DMS79 treated with DMSO at 0.1 percent for 48 hours (cell line): ENCODE measurements at places on chromosomes 2 and 18.

DNA sequence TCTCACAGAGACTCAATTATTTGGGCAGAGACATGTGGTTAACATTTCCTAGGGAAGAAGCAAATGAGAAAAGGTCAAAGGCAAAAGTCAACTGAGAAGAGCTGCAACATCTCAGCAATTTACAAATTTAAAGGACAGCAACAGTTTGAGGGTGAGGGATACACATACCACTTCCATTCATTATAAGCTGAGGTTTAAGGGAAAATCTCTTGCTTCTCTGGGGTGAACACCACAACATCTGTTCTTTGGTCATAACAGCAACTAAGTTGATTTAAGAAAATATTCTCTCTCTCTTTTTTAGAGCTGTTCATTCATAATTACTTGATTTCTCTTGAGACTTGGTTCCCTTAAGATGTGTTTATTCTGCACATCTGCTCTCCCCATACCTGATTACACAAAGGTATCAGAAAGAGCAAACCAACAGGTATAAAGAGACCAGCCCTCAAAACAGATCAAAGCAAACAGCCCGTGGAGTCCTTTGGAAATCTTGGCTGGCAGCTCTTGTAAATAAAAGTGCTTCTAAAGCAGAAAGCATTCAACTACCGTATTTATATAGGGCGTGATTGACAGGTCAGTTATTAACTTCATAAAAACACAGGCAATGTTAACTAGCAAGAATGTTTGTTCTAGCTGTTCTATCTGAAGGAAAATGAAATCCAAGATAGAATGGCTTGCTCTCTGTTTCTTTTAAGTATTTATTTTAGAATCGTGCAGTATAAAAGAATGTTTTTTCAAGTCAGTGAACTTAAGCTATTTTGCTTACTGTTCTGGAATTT, 132.8 kb downstream of the THADA start:
- DNase-seq = peak; percentile 65

DNA sequence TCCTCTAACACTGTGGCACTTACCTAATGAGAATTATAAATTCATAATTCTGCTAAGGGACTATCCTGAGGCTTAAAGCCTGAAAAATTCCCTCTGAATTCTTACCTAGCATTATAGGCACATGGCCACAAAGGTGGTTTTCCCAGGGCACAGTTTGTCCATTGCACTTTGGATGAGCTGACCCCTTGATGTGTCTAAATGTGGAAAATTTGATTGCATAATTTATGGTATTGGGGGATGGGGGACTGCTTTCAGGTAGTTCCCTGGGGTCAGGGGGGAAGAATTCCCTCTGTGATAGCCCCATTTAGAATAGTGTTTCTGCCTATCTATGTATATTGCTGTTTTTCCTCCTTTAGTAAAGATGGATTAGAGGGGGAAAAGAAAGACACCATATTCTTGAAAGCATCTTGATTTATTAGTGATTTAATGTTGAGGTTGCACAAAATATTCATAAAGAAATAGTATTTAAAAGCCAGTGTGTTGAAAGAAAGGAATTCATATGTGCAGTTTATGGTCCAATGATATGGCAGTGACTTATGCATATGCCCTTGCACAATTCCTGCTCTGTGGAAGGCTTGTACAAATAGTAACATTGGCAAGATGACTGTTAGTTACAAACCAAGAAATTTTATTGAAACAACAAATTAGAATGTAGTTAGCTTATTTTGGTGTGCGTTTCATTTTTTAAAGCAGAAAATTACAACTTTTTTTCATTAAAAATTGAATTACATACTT, 8.7 kb upstream of the HTR2B start:
- no peak for DNase-seq

DNA sequence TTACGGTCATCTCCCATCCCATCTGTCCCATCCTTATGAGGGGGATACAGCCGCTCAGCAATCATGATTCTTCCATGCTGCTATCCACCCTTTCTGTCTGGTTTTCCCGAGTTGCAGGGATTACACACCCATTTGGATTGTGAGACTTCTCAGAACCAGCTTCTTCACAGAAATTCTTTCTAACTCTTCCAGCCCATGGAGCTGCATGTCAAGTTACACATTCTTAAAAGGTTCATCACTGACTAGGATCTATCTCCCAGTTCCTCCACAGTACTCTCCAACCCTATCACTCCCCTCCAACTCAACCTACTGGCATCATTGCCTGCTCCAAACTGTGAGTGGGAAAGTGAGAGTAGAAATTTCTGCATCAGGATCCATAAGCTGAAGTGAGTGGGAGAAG, 558.2 kb upstream of the TNP1 start:
- no peak for DNase-seq

DNA sequence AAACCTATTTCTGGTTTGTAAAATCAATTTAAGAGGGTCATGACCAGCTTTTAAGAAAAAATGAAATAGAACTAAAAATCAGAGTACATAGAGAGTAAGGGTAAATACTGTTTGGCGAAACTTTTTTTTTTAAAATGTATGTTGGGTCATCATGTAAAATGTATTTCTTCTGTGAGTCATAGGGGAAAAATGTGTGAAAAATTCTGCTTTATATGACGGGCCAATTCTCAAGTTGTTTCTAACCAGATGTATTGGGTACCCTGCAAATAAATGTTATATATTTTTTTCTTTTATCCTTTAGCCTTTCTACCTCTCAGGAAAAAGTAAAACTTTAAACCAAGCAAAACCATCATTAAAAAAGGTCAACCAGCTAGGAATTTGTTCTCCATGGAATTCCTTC, 13.9 kb downstream of the AFTPH start:
- DNase-seq = no peak

DNA sequence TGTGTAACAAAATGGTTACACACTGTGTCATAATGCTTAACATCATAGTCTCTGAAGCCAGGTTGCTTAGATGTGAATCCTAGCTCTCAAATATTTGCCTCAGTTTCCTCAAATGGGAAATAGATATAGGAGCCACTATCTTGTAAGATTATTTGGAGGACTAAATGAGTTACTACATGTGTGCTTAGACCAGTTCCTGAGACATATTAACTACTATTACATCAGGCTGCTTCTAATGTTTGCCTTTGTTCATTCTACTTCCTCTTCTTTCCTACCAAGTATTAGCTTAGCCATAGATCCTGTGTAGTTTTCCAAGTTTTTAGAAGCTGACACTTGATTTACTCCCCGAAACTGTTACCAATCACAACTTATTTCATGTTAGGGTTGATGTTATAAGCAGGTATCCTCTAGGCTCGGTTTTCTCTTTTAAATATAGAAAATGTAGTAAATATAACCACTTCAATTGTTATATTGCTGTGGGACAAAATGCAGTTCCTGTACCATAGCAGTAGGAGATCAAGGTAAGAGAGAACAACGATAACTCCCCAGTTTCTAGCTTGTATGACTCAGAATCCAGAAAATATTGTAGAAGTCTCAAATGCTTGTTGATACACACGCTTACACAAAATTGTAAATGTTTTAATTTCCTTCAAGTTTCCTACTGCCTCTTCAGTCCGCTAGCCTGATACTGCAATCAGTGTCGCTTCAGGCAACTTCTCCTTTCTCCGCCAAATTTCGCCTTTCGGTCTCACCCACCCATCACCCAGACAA, 751 bp upstream of the DNAJC10 start:
- peak; percentile 58 for DNase-seq

DNA sequence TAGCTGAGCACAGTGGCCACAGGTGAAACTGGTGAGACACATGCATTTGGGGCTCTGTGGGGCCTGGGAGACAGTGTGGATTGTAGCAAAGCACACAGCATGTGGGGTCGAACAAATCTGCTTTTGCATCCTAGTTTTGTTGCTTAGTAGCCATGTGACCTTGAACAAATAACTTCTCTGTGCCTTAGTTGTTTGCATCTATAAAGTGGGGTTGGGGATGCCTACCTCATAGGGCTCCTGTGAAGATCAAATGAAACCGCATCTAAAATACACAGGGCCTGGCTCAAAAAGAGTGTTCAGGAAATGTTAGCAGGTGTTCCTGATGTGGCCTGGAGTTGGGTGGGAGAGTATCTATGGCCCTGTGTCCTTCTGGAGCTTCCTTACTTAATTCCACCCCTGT, 30.3 kb upstream of the CATIP start:
- no peak for DNase-seq

DNA sequence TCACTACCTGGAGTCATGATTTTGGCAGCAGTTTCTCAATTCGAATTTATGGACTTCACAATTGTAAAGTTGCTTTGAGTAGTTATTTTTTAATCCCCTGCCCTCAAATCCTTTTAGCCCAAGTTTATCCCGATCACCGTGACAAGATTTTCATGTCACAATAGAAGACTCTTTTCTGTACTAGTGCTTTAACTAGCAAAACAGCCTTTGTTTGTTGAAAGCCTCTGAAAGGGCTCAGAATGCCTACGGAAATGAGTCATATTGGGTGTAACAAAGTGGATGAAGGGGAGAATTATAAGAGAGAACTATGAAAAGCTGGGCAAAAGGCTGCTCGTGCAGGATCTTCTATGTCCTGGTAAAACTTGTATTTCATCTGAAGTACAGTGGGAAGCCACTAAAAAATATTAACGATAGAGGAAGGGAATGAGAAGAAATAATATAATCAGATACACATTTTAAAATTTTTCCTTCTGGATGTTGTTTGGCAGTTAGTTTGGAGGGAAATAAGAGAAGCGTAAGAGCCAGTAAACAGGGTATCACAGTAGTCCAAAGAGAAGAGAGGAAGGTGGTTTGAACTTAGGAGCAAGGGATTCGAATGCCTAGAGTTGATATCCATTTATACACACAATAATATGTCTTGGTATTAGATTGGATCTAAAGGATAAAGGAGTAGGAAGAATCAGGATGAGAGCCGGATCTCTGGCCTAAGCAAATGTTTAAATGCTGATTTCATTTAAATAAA, 114.9 kb downstream of the GALNT13 start:
- DNase-seq = no peak

DNA sequence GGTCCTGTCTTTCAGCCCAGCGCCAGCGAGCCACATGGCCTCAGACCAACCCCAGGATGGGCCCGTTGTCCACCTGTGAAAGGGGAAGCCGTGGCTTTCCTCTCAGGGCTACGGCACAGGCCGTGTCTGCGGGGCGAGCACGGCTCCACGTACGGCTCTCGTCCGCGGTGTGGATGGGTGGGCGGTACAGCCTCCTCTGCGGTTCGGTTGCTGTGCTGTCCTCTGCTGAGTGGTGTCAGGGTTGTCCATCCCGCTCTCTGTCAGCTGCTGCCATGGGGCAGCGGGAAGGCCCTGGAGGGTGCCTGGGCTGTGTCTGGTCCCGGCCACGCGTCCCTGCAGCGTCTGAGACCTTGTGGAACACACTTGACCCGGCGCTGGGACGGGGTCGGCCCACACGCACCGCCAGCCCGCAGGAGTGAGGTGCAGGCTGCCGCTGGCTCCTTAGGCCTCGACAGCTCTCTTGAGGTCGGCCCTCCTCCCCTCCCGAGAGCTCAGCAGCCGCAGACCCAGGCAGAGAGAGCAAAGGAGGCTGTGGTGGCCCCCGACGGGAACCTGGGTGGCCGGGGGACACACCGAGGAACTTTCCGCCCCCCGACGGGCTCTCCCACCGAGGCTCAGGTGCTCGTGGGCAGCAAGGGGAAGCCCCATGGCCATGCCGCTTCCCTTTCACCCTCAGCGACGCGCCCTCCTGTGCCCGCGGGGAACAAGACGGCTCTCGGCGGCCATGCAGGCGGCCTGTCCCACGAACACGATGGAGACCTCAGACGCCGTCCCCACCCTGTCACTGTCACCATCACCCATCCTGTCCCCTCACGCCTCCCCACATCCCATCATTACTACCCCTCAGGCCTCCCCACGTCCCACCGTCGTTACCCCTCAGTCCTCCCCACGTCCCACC, 128.7 kb downstream of the NFATC1 start:
- no peak for DNase-seq

- DNase-seq = no peak
Observed at GRCh38 chr18:29157057-29157780, 980.3 kb upstream of the CDH2 start.

DNA sequence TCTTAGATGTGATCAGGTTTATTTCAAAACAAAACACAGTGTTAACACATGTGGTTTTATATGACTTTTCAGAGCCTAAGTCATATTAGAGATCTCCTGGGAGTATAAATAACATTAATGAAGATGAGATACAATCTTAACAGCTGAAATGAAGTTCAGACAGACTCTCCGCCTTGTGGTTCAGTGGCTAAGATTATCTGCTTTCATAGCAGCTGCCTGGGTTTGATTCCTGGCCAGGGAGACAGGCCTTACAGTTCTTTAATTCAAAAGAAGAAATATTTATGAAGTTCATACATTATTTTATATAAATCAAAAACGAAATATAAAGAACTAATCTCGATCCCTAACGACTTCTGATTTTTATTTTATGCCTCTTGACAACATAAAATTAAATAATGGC, 35.2 kb upstream of the TTC32 start:
- no peak for DNase-seq

DNA sequence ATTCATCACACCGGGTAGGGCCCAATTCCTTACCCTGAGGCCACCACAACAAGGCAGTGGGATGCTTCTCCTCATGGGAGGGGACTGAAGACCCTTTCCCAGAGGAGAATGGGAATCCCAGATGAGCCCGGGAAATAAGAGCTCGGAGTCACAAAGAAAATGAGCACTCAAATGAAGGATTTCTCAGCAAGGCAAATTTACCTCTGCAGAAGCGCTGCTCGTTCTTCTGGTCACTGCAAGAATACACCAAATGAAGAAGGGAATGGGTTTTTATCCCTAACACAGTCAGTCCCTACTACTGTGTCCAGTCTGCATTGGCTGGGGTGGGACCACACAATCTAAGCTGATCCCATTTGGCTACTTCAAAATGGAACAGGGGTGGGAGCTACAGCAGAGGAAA, 35.7 kb upstream of the TRAPPC8 start:
- DNase-seq = no peak

- DNase-seq = no peak
Observed at GRCh38 chr2:237598468-237599208, 8.1 kb upstream of the RAB17 start.

DNA sequence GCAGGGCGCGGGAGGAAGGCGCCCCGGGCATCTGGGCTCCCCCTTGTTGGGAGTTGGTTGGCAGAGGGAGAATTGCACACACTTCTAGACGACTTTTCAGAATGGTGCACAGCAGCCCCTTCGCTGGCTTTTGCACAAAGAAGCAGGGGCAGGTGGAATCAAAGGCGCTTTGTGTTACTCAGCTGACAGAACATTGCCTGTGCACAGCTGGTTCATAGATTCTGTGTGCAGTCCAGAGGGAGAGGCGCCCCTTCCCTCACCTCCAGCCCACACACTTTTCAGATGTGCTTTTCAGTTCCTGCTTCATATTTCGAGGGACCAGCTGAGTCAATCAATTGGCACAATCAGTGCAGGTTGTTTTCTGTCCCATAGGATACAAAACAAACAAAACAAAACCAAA, 348.4 kb upstream of the RAB12 start:
- DNase-seq = no peak
